ENCODE measurements at places on chromosomes 1 and 21. TPM values are rescaled to one million over a fixed set of nuclear protein-coding genes. Genes with fewer than 3 reads are reported as not detected.

The ANXA9 gene
- not detected for total RNA-seq

The HSD3B1 gene
- not detected for total RNA-seq

The FCGR3A gene
- not detected for total RNA-seq

The KCNN3 gene
- 0.37 TPM for total RNA-seq

The SLC35F3 gene
- 0.64 TPM for total RNA-seq

The C1orf87 gene
- not detected for total RNA-seq

The AMPD1 gene
- not detected for total RNA-seq

The SLC1A7 gene
- not detected for total RNA-seq
